ENCODE measurements at places on chromosomes 12 and 14. TPM values are rescaled to one million over a fixed set of nuclear protein-coding genes. Genes with fewer than 3 reads are reported as not detected.

DNA sequence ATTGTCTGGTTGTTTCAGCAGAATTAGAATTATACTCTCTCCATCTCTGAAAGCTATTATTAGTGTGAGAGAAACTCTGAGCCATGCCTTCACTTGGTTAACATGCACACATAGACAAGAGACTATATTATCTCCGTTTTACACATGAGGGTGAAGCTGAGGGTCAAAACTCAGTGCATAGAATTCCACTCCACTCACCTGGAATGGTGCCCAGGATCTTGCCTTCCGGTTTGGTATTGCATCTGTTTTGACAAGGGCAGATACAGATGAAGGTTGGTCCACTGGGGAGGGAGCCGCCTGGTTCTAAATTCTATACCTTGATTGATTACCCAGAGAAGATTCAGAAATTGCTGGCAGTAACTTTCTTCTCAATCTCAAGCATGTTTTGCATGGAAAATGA, 149.5 kb upstream of the PELI2 start:
- no peak overlapping the region for H3K27ac ChIP-seq
- no peak overlapping the region for H3K4me3 ChIP-seq
- DNase-seq = no peak
- no peaks in the 10 kb centered on the region for H3K36me3 ChIP-seq
- no peaks in the 10 kb centered on the region for H3K4me1 ChIP-seq

GRCh38 chr12:52590021-52590420, 11.2 kb downstream of the KRT72 start:
- peaks cover 18% of the 10 kb centered on the region for H3K27me3 ChIP-seq
- DNase-seq = no peak
- no peak overlapping the region for H3K27ac ChIP-seq

GRCh38 chr14:105894125-105894977, 368.0 kb downstream of the TMEM121 start:
- peak; percentile 35 for DNase-seq
- no peak overlapping the region for H3K27ac ChIP-seq
- no peaks in the 10 kb centered on the region for H3K36me3 ChIP-seq
- H3K27me3 ChIP-seq = no peaks in the 10 kb centered on the region

DNA sequence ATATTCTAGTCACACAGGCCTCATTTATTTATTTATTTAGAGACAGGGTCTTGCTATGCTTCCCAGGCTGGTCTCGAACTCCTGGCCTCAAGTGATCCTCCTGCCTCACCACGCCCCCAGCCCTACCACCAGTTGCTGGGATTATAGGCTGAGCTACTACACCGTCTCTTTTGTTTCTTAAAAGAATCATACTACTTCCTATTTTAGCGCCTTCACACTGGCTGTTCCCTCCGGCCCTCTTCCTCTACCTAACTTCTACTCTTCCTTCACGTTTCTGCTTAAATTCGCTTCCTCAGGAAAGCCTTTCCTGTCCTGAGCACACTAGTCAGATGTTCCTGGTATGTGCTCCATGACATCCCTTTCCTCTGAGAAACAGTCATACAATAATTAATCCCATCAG, 6.4 kb upstream of the MRPL42 start:
- H3K27me3 ChIP-seq = no peaks in the 10 kb centered on the region
- no peaks in the 10 kb centered on the region for H3K36me3 ChIP-seq
- no peak overlapping the region for H3K4me3 ChIP-seq
- H3K4me1 ChIP-seq = no peaks in the 10 kb centered on the region

The KRT80 gene
- 0.59 TPM for total RNA-seq

DNA sequence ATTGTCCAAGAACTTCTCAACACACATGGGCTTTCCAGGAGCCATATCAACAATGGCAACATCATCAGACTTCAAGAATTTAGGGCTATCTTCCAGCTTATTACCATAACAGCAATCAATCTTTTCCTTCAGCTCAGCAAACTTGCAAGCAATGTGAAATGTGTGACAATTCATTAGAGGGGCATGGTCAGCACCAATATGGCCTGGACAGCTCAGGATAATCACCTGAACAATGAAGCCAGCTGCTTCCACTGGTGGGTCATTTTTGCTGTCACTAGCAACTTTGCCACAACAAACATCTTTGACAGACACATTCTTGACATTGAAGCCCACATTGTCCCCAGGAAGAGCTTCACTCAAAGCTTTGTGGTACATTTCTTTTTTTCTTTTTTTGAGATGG, 5.9 kb upstream of the NEDD1 start:
- no peak for DNase-seq
- H3K36me3 ChIP-seq = no peaks in the 10 kb centered on the region
- no peak overlapping the region for H3K27ac ChIP-seq
- peaks cover 2% of the 10 kb centered on the region for H3K4me1 ChIP-seq
- H3K27me3 ChIP-seq = peaks cover 11% of the 10 kb centered on the region
- no peak overlapping the region for H3K4me3 ChIP-seq

Measured in osteoblast (primary cell).